ENCODE measurements at places on chromosomes 6 and 20.

- DNase-seq, result no peak
These were observed 156.2 kb downstream of the BTBD9 start for GRCh38 chr6:38483526-38483925.

DNA sequence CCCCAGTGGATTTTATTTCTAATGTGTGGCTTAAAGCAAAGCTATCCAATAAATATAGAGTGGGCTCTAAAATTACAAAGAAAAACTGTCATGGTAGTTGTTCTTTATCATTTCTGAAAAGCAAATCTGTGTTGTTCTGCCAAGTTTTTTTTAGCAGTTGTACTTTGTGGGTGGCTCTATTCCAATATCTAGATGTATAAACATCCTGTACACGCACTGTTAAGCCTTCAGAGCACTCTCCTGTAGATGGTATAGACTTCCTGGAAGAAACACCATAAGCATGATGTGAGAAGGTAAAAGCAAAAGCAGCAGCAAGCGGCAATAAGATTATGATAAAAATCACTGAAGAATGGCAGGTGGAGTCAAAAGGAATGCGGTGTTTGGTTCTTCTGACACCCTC, 21.5 kb upstream of the TMEM30A start:
- DNase-seq, result no peak

- no peak for DNase-seq
These were observed 577.1 kb downstream of the DOK5 start for GRCh38 chr20:55052459-55052858.

DNA sequence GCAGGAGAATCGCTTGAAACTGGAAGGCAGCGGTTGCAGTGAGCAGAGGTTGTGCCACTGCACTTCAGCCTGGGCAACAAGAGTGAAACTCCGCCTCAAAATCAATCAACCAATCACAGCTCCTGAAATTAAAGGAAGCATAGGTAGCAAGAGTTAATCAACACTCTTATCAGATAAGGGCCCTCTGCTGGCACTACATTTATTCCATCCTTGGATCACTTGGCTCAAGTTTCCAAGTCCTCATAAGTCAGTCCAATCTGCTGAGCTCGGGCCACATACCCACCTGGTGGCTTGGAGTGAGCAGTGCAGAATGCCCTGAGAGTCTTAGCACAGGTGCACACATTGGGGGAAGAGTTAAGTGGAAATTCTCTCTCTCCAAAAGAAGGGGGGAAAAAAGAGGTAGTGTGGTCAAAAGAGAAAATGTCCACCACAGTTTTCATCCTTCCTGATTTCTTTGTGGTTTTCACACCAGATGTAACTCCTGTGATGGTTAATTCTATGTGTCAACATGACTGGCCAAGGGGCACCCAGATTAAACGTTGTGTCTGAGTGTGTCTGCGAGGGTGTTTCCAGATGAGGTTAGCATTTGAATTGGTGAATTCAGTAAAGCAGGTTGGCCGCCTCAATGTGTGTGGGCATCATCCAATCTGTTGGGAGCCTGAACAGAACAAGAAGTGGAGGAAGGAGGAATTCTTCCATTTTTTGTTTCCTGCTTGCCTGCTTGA, 14.2 kb upstream of the FAM8A1 start:
- no peak for DNase-seq

GRCh38 chr6:56050530-56051201, 175.3 kb upstream of the BMP5 start:
- DNase-seq, result no peak

DNA sequence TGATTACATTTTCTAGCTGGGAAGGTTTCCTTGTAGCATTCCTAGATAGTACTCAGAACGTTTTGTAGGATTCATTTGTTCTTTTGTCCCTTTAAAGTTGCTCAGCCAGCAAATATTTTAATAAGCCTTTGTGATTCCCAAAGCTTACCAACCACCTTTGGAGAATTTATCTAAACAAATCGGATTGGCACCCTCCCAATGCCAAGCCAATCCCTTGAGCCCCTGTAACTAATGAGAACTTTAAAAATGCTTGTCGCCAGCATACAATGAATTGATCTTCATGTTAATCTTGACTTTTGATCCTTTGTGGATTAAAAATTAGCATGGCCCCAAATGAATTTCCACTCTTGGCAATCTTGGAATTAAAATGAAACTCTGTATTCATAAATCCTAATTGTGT, 559.5 kb downstream of the UTRN start:
- no peak for DNase-seq

DNA sequence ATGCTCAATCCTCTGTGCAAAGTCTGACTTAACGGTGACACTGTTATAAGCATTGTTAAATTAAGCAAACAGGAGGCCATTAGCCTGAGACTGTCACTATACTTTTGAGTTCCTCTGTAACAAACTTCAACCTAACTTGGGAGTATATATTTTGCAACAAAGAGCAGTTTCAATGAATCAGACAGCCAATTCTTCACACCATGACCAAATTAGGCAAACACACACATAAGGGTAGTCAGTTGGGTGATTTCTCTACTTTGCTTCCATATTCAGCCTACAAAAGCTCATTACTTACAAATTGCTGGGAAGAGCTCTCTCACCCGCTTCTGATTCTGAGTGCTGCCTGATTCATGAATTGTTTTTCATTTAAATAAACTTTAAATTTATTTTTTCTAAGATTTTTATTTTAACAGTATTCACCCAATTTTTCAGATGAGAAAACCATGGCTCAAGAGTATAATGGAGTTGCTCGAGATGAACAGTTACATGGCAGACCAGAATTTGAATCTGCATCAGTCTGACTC, 60.5 kb downstream of the HACE1 start:
- no peak for DNase-seq

- DNase-seq, result no peak
These were observed 95.4 kb downstream of the WASF1 start for GRCh38 chr6:110083875-110084585.

DNA sequence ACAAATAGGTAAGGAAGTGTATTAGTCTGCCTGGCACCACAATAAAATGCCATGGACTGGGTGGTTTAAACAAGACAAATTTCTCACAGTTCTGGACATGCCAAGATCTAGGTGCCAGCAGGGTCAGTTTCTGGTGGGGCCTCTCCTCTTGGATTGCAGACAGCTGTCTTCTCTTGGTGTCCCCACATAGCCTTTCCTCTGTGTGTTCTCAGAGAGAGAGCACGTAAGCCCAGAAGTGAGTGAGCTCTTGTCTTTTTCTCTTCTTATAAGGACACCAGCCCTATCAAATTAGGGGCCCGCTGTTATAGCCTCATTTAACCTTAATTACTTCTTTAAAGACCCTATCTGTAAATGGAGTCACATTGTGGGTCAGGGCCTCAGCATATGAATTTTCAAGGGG, 28.3 kb downstream of the SMPDL3A start:
- DNase-seq, result no peak

DNA sequence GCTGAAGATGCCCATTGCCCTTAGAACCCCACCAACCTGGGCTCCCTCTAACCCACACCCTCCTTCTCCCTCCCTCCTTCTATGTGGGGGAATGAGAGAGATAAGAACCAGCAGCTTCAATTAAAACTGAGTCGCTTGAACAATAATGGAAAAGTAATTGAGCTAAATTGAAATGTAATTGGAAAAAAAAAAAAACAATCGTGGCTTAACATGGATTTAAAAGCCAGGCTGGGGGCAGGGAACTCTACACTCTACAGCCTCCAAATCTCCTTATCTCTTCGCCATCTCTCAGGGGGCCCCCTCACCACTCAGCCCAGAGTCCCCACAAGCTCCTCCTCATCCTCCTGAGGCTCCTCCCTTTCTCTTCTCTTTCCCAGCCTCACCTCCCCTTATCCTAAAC, 83.2 kb downstream of the MDGA1 start:
- no peak for DNase-seq

DNA sequence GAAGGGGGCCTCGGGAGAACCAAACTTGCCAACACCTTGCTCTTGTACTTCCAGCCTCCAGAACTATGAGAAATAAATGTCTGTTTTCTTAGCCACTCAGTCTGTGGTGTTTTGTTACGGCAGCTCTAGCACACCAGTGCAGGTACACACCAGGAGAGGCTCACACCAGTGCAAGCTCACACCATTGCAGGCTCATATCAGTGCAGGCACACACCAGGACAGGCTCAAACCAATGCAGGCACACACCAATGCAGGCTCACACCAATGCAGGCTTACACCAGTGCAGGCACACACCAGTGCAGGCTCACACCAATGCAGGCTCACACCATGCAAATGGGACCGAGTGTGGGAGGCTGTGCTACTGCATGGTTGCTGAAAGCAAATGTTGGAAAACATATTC, 4.9 kb upstream of the CTCFL start:
- no peak for DNase-seq

DNA sequence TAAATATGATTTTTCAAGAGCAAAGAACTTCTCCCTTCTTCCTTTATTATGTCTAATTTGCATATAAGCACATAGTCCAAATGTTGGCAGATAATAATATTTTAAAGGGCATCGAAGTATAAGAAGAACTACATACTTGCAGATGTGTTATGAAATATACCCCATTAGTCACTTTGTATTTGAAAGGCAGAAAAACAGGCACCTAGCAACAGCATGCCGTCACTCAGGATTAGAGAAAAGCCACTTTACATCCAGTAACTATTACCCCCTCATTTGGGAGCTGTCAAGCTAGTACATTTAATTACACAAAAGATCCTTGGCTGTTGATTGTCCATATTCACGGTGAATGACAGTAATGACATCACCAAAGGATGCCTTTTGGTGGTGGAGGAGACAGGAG, 99.3 kb upstream of the ARMC2 start:
- no peak for DNase-seq

- DNase-seq, result no peak
These were observed 9.6 kb downstream of the L3MBTL3 start for GRCh38 chr6:130027948-130028347.
